ENCODE measurements at places on chromosomes 4 and X.
A peak's percentile ranks its signal among the peaks of the same experiment; 100 is the strongest.

GRCh38 chr4:112770114-112770513 is 133.2 kb downstream of the LARP7 start:
- DNase-seq = no peak

DNA sequence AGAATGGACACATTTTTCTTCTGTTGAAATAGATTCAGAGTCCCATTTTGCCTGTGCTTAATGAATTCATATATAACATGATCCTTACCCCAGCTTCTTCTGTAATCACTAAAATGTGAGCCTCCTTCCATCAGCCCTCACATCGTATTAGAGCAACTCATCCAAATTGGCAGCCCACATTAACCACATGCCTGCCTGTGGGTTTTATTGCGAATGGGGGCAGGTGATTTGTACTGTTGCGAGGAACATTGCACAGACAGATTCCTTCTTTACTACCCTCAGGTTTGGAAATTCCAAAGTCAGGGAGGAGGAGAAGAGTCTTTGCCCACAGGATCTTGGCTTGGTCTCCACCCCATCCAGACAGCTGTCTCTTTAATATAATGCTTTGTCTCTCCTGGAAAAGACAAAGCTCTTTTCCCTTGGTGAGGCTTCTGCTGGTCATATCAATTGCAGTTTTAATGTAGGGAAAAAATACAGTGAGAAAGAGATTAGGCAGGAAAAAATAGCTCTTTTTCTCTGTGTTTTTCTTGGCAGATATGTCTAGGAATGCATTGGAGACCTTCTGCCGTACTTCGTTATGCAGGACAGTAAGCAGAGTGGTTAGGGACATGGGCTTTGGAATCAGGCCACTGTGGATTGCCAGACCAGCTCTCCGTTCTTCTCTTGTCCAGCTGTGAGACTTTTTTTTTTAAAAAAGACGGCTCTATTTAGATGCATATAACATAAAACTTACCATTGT is 371.2 kb downstream of the AFF2 start:
- DNase-seq = no peak

DNA sequence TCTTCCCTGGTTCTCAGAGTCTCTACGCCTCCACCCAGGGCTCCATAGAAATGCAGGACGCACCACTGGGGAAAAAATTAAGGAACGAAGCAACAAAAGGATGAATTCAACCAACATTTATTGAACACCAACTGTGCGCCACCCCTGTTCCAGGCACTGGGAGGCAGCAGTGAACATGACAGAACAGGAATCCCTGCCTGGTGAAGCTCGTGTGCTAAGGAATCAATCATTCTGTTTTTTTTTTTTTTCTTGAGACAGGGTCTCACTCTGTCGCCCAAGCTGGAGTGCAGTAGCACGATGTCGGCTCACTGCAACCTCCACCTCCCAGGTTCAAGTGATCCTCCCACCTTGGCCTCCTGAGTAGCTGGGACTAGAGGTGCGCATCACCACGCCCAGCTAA is 1.9 kb upstream of the FTSJ1 start:
- no peak for DNase-seq

DNA sequence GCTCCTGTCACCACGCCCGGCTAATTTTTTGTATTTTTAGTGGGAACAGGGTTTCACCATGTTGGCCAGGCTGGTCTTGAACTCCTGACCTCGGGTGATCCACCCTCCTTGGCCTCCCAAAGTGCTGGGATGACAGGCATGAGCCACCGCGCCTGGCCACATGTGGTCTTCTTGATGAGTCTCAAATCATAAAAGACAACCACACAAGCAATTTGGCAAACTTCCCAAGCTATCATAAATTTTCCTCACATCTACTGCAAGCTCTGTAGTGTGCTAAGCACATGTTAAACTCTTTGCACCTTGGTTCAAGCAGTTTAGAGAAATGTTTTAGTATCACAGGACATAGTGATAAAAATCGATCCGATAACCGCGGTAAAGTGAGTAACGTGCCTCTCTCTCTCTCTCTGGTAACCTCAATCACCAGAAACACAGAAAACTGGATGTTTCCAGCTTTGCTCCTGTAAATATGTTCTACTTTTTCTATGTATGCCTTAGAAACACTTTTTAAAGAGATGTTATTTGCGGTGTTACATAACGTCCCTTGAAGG is 256.8 kb downstream of the DHRSX start:
- DNase-seq = no peak

DNA sequence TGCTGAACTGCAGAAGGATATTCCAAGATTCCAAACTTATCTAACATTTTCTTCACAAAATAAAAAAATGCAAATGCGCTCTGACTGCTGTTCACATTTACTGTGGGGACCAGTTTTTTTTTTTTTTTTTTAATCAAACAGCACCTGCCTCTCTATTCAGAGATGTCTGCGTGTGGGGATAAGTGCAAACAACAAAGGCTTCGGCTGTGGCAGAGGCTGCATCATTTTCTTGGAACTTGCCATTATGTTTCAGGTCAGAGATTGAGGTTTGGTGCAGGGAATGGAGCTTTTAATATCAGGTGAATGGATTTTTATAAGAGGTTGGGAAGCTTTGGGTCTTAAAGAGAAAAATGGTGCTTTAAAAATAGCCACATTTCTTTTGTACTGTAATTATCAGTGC is 78.2 kb upstream of the TET2 start:
- DNase-seq = no peak

DNA sequence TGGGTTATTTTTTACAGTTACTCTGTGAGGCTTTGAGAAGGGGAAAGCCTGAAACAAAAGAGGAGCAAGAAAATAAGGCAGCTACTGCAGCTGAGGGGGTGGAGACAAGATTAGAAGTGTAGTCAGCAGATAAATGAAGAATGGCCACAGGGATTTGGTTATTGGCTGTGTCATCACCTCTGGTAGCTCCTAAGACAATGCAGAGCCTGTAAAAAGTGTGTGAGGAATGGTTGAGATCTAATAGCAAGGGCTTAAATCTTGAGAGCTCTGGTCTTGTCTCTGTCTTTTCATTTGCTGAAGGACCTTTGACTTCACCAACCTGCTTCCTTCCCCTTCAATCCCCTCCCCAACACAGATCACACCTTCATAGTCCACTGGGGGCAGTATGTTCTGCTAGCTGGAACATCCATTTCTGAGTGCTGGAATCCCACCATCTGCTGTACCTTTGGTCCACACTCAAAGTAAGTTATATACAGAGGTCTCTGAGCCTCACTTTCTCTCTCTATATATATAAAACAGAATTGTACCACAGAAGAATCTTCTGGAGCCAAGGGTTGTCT is 213.7 kb upstream of the ZIC3 start:
- DNase-seq = no peak

DNA sequence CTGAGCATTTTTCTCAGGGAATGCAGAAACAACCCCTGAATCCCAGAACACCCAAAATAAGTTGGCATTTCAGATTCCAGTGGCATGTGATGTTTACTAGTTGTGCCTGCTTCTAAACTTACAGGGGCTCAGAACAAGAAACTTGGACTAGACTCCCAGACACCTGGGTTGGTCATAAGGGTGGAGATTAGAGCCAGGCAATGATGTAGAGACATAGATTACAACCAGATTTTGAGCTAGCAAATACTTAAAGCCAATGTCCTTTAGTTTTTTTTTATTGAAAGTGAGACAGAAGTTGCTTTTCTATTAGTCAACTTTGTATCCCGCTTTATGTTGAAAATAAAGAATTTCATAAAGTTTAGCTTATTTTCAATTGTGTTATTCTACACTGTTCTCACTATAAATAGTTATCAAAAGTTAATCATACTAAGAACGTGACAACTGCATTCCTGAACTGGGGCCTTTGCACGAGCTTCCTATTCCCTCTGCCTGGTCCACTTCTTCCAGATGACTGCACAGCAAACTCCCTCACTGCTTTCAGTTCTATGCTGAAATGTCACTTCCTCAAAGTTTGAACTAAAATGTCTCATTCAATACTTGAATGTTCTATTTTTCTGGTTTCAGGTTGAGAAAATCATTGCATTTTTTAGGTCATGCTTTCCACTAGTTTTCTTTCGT is 224.7 kb upstream of the PPP1R2C start:
- DNase-seq = no peak

DNA sequence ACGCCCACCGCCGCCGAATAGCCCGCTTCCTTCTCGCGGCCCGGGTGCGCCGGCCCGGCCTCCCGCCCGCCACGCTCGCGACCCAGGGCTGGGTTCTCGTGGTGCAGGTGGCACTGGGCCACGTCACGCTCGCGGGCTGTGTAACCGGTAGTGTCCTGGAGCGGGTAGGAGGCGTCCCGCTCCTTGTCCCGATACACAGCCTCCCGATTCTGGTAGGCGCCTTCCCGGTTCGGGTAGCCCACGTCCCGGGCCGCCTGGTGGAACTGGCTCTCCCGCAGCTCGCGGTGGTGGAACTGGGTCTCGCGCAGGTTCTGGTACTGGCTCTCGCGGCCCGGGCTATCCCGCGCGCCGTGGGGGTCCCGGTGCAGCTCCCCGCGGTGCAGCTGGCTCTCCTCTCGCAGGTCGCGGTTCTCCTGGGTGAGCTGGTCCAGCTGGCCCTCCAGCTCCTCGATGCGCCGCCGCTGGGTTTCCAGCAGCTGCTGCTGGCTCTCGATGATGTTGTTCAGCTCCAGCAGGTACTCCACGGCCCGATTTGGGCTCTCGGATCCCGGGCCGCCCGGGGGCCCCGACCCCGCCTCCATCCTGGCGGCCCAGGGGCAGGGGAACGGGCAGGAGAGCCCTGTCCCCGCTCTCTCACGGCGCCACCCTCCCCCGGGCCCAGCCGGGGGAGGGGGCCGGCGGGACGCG is 39.3 kb upstream of the IQSEC2 start:
- DNase-seq = peak; percentile 61

DNA sequence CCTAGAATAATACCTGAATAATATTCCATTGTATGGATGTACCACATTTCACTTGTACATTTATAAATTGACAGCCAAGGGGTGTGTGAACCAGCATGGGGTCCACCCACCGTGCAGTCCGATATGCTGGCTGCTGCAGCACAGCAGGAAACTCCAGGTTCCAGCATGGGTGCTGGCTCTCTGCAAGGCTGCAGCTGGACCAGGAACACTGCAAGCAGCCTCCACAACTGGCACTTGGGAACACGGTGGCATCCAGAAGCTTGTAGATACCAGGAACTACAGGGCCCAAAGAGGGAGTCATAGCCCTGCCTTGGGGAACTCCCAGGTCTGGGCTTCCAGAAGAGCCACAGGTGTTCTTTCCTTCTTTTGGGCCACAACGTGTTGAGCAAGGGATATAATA is 91.2 kb downstream of the NXF2 start:
- no peak for DNase-seq

DNA sequence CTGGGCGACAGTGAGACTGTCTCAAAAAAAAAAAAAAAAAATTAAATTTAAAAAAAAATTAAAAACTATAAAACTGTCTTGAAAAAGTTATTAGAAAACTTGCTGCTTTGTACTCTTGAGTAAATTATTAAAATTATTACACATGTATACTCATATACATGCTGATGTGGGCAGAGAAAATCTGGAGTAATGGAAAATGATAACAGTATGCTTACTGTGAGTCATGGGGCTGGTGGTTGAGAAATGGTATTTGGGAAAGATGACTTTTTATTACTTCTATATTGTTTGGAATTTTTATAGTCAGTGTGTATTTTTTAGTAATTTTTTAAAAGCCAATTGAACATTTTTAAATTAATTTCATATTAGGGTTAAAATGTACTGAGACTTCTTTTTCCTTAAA is 7.5 kb downstream of the YY2 start:
- no peak for DNase-seq

- no peak for DNase-seq
Observed at GRCh38 chrX:446245-446644, 59.5 kb upstream of the PPP2R3B start.

GRCh38 chrX:107845625-107846024 is 20.0 kb downstream of the MID2 start:
- no peak for DNase-seq

DNA sequence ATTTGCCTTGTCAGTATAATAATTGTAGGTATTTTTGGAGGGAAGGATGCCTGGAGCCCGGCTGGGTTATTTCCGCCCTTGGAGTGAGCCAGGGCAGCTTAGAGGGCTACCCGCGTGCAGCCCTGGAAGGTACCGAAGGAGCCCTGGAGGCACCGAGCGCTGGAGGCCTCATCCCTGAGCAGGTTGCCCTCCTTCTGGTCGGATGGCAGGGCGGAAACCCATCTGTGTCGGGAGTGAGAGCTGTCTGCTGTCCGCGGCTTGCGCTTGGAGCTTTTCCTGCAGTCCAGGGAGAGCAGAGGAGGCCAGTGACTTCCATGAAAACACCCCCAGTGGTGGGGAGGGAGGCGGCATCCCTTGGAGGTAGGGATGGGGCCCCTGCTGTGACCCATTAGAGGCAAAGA is 122.1 kb downstream of the TBL1X start:
- DNase-seq = no peak

GRCh38 chr4:37889849-37890800 is 759 bp upstream of the TBC1D1 start:
- DNase-seq = peak; percentile 71

- DNase-seq = no peak
Observed at GRCh38 chr4:138696771-138697170, 318.8 kb upstream of the NOCT start.

DNA sequence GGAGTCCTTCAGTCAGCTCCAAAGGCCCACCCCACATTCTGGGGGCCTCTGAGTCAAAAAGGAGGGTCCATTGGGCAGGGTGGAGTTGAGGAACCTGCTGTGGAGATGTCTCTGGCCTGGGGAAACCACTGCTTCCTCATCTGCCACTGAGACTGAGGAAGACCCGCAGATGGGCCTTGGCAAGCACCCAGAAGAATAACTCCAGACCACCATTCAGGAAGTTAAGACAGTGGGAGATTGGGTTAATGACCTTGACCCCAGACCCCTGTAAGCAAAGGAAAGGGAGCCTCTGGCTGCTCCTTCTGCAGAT is 8.1 kb upstream of the HSD17B10 start:
- no peak for DNase-seq
